ENCODE measurements at places on chromosomes 7 and 10.

- peak; percentile 47 for DNase-seq
Observed at GRCh38 chr7:151705636-151706276, 171.2 kb downstream of the PRKAG2 start.

- no peak for DNase-seq
Observed at GRCh38 chr10:71398976-71399375, 2.3 kb downstream of the CDH23 start.

- DNase-seq: no peak
Observed at GRCh38 chr7:64890761-64891362, 12.2 kb upstream of the ZNF273 start.

GRCh38 chr10:54772468-54773122 lies 28.4 kb downstream of the PCDH15 start:
- no peak for DNase-seq

DNA sequence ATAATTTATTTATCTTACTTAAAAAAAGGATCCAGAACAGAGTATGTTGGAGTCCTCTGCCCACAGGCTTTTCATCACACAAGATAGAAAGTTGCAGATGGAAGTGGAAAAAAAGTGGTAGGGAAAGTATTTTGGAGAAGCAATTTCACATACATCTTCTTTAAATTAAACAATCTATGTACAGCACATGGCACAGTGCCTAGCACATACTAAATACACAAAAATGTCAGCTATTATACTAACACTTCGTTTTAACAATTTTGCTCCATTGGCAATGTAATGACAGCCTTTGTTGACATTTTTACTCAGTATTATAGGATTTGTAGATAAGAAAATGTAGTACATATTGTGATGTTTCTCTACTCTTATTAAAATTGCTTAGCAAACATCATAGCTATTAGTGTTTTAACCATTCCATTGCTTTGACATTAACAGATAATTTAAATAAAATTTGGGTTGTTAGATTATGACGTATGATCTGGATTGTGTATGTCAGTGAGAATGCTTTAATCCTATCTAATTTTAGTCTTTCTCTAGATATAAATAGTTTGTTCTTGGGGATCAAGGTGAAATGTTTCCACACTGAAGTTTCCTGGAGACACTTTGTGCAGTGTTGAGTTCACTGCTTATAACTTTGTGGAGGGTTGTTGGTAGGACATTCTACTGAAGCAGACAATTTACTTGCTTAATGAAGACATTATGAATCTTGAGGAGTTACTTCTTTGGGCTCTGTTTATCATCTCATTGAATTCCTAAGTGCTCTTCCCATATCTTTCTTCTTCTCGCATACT lies 202.8 kb upstream of the DKK1 start:
- no peak for DNase-seq

DNA sequence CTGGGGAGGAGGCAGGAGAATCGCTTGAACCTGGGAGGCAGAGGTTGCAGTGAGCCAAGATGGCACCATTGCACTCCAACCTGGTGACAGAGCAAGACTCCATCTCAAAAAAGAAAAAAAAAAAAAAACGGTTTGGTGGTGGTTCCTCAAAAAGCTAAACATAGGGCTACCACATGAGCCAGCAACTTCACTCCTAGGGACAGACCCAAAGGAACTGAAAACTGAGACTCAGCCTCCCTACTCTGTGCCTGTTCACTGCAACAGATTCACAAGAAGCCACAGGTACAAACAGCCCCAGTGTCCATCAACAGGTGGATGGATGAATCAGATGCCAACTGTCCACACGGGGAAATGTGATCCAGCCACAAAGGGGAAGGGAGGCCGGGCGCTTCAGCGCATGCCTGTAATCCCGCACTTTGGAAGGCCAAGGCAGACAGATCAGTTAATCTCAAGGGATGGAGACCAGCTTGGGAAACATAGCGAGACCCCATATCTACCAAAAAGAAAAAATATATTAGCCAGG lies 79.1 kb upstream of the TNRC18 start:
- DNase-seq: no peak

DNA sequence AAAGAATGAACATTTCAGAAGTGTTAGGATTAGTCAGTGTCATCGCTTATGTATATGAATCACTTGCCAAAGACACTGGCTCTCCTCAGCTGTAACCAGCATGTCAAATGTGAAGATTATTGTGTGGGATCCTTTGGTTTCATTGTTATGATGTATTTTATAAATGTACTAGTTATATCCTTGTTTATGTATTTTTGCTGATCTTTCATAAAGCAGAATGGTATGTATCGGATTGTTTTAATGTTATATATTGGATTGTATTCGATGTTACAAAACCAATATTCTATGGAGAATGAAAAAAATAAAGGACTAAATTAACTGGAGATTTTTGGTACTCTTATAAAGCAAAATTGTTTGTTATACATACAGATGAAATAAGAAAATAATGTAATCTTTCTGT lies 49.2 kb downstream of the ACADSB start:
- DNase-seq: no peak

DNA sequence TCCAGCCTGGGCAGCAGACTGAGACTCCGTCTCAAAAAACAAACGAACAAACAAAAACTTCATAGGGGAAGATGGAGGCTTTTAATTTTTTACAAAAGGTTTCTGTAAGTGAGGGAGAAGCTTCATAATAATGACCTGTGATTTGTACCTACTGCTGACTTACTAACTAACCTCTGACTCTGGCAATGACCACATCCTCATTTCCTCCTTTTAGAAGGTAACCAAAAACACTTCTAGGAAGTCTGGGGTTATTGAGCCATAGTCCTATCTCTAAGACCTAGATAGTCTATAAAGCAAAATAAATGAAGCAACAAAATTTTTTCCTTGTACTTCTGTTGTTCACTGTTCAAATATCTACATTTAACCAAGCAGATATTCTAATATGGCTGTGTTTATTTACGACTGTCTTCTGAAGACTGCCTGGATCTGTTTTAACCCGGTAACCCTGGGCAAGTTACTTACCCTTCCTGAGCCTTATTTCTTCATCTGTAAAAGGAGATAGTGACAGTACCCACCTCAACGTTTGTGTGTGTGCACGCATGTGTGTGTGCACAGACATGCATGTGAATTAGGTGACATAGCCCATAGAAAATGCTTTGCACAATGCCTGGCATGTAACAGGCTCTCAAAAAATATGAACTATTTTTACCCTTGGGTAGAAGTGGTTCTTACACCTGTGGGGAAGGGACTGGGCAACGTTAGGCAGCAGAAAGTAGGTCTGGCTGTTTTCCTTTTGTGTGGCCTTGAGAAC lies 30.8 kb upstream of the SMNDC1 start:
- DNase-seq: no peak

DNA sequence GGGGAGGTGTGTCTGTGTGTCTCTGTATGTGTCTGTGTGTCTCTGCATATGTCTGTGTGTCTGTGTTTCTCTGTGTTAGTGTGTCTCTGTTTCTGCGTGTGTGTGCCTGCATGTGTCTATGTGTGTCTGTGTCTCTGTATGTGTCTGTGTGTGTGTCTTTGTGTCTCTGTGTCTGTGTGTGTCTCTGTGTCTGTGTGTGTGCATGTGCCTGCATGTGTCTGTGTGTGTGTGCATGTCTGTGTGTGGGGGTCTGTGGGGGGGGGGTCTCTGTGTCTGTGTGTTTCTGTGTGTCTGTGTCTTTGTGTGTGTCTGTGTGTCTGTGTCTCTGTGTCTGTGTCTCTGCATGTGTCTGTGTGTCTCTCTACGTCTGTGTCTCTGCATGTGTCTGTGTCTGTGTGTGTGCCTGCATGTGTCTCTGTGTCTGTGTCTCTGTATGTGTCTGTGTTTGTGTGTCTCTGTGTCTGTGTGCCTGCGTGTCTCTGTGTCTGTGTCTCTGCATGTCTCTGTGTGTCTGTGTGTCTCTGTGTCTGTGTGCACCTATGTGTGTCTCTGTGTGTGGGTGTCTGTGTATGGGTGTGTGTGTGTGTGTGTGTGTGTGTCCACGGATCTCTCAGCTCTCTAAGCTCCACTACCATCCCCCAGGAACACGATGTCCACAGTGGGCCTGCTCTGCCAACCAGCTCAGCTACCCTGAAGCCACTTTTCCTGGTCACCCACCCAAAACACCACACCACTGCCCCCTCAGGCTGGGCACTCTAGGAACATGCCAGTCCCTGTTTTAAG lies 41.7 kb downstream of the RASGEF1A start:
- DNase-seq: no peak

GRCh38 chr7:122363144-122363543 lies 58.6 kb upstream of the FEZF1 start:
- no peak for DNase-seq
